ENCODE measurements at places on chromosomes 1 and 21.

DNA sequence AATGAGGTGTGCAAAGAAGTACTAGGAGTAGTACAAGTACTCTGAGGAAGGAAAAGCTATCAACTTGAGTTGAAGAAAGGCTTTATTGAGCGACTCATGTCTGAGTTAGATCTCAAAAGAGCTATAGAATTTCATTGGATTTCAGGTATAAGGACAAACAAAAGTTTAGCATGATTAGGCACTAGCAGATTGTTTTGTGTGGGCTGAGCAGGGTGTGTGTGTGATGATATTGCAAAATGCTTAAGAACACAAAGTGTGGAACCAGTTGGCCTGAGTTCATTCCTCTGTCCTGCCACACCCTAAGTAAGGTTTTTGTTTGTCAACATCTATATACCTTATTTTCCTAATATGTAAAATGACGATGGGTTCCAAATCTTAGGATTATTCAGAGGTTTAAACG lies 158.9 kb downstream of the KCNK2 start:
- no peak for DNase-seq

DNA sequence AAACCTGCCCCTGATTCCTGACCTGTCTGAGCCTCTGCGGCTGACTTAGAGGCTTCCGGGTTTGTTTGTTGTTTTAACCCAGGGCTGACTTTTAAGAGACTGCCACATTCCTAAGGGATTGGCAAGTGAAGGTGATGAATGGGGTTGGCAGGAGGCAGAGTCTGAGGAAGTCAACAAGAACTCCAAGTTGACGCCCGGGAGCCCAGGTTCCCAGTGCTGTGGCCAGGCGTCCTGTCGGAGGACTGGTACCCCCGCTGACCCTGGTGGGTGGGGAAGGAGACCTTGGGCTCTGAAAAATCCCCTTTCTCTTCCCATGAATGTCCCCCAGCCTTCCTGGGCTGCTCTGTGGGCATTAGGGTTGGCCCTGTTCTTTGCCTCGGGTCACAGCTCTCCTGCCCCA lies 19.7 kb upstream of the EPS8L3 start:
- no peak for DNase-seq

- no peak for DNase-seq
Measured at GRCh38 chr1:119516680-119517079, 9.7 kb downstream of the HSD3B1 start.

- no peak for DNase-seq
Measured at GRCh38 chr1:3440711-3441409, 13.6 kb upstream of the ARHGEF16 start.

DNA sequence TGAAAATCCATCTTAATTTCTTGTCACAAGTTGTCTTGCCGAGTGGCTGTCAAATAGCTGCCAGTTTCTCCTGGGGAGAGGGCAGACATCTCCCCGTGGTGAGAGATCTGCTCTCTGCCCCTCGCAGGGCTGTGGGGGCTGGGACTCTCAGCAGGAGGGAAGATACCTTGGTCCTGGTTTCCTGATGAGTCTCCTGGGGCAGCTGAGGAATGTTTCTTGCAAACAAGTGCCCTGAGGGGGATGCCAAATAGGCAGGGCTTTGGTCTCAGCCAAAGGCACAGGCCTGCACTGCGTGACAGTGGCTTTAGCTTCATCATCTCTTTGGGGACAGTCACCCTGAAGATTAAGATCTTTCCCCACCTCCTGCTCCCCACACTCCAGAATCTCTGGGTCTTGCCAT lies 40.9 kb downstream of the SYT6 start:
- no peak for DNase-seq

DNA sequence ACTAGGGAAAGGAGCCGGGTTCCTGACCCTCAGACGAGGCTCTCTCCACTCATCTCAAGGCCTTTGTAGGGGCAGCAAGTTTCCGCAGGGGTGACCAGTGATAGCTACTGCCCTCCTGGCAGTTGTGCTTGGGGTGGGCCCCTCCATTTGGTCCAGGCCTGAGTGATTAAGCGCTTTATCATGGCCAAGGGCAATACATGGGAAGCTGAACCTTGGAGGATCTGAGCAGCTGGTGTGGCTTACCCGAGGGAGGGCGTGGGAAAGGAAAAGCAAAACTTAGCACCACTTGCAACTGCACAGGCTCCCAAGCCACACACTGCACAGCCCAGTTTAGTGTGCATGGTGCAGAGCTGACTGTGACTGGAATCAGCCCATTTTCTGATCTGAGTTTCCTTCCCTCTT lies 47.8 kb downstream of the GADD45A start:
- no peak for DNase-seq

GRCh38 chr1:50251702-50252101 lies 143.0 kb downstream of the ELAVL4 start:
- DNase-seq: peak; percentile 39

DNA sequence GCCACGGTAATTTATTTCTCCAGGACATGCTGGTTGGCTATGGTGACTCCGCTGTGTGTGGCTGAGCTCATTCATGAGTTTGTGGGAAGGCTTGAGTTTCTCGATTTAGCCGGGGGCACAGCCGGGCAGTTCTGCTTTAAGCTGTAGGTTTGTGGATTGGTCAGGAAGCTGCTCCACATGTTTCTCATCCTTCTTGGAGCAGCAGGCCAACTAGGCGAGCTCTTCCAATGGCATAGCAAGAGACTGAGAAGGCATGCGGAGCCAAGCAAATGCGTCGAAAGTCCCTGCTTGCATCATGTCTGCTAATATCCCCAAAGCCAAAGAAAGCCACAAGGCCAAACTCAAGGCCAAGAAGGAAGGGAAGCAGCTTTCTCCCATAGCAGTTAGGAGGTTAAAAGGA lies 71.6 kb upstream of the GREM2 start:
- DNase-seq: no peak

DNA sequence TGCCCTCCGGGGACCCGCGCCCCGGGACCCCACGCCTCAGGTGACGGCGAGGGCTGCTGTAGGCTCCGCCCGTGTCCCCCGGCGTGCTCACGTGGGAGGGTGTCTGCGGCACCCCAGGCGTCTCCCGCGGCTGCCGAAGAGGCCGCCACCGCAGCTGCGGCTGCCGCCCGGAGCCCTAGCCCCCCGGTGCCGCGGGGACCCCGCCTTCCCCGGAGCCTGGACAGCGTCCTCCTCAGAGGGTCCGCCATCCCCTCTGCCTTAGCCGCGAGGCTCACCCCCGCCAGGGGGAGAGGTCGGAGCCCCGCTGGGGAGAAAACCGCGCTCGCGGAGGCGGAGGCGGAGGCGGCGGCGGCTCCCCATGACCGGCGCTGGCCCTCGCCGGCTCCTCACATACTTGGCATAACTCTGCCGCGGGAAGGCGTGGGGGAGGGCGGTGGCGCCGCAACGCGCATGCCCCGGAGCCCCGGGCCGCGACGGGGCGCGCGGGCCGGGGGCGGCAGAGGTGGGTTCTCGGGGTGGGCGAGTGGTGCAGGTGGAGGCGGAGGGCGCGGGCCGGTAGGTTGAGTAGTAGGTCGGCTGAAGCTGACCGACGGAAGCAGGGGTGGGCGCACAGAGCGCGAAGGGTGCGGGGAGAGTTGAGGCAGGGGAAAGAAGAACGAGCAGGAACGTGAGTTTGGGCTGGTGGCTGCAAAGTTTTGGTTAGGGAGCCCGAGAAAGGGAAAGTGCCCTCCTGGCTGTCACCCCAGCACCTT lies 700 bp upstream of the SYDE2 start:
- peak; percentile 72 for DNase-seq

DNA sequence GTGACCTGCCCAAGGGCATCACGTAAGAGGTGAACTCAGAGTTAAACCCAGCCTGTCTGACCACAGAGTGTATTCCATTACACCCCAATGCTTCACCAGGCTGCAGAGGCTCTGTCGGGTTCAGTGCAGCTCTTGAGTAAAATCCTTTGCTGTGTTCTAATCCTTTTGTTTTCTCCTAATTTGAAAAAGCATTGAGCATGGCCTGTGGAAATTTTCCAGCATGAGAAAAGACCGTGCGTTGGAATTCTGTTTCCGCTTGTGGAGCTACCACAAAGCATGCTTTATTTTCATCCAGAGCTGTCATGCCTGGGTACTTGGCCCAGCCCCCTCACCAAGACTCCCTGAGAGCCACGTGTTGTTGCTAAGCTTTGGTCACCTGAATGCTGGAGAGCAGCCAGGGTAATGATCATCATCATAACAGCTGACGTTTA lies 317.6 kb downstream of the PRDM2 start:
- DNase-seq: no peak

GRCh38 chr1:153342178-153342577 lies 6.5 kb downstream of the PGLYRP4 start:
- DNase-seq: no peak

DNA sequence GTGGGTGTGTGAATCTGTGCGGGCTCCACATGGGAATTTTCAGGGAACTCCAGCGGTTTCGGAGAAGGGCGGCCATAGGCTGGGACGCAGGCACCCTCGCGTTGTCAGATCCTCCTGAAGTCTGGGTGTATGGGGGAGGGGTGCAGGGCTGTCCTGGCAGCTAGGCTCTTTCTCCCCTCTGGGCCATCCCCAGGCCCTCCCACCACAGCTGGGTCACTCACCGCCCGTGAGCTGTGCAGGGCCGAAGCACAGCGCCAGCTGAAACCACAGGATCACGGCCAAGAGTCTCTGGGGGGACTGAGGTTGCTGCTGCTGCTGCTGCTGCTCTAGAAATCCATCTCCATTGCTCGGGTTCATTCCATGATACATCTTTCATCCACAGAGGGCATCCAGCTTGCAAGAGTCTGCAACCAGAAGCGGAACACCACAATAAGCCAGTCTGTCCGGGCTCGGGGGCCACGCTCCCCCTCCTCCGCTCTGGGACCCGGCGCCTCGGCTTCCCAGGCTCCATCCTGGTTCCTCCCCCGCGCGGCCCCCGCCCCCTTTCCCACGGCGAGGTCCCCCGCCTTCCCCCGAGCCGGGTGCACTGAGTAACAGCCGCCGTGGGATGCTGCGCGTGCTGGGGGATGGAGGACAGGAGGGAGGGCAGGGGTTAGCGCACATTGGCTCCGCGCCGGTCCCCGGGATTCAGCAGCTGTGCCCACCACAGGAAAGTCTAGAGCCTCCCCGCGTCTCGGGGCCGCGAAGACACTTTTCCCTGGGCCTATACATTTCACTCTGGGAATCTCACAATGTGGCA lies 720 bp downstream of the SUSD4 start:
- DNase-seq: no peak

GRCh38 chr1:86751923-86752322 lies 47.5 kb downstream of the SH3GLB1 start:
- DNase-seq: no peak

GRCh38 chr1:54995835-54996234 lies 2.9 kb upstream of the BSND start:
- no peak for DNase-seq

GRCh38 chr1:918843-919242 lies 4.9 kb upstream of the SAMD11 start:
- DNase-seq: no peak

DNA sequence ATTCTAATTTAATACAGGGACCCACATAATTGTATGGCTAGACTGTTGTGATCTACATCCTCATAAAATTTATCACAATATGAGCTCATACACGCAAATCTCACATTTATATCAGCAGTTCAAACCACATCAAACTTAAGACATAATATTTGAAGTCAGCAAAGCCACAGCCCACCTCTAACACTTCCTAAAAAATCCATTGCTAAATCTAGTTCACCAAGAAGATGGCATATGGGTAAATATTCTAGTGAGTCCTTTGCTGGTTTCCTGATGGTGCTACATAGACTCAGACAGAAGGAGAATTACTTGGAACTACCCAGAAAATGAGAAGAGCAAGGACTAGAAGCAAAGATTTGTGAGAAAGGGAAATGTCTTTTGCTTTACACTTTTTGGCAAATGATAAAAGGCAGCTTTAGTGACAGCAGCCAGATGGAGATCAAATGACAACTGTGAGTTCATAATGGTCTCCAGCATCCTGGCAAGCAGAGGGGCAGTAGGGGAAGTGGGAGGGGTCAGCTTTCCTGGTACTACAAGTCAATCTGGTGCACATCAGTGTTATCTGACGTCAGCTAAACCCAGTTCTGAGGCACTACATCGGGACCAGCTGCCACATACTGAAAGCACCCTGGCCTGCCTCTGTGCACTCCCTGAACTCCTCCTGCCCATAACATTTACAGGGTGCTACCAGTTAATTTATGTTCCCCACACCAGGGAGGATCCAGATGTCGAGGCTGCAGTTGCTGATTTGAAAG lies 10.6 kb upstream of the GADD45A start:
- DNase-seq: peak; percentile 51

DNA sequence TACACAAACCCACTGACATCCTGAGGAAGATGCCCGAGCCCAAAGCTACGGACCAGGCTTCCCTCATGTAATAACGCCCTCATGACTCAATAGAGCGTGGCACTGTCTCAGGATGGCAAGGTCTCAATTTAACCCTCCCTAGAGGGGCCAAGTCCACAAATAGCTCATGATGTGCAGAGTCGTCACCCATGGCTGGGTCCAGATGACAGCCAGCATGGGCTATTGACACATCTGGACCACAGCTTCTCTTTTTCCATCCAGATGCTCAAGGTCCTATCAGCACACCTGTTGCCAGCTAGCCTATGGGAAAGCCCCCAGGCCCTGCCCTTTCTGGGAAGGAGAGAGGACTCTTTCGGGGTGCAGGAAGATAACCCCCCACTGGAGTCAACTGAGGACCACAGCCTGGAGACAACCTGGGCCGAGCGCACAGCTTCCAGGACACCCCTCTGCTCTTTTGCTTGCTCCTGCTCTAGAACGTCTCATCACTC lies 2.8 kb downstream of the LAPTM5 start:
- DNase-seq: peak; percentile 87

- DNase-seq: no peak
Measured at GRCh38 chr1:111725192-111725591, 14.0 kb downstream of the INKA2 start.

DNA sequence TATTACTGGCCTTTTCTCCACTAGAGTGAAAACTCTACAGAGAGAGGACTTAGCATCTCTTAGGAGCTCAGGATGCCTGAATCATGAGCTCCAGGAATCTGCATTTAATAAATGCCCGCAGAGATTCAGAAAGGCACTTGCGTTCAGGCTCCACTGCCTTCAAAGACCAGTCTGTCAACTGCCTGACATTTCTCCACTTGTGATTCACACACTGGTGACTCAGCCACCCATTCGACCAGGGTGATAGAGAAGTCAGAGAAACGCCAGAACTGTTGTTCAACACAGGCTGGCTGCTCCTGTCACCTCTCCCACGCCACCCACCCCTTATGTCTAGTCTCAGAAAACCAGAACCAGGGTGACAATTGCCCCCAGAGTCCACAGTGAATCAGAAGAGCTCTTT lies 26.9 kb upstream of the LBR start:
- no peak for DNase-seq

GRCh38 chr1:19606817-19607642 lies 37.1 kb upstream of the NBL1 start:
- no peak for DNase-seq

- DNase-seq: no peak
Measured at GRCh38 chr1:218633238-218633988, 288.3 kb downstream of the TGFB2 start.

- peak; percentile 49 for DNase-seq
Measured at GRCh38 chr1:92975551-92976232, 14.4 kb upstream of the DIPK1A start.

DNA sequence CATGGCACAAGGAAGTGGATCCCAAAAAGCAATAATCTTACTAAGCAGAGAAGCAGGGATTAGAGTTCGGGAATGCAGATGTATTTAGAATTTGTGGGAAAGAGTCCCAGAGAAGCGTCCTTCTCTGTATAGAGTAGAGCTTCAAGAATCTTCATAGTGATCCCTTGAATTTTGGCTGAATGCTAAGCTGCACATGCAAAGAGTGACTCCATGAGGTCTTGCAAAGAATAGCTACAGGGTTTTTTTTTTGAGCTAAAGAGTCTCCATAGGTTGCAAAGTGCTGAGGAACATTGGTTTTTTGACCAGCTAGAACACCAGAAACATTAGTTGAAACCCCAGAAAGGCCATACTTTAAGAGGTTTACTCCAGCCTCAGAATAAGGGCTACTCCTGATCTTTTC lies 206.7 kb downstream of the CTH start:
- DNase-seq: no peak

Measured in KBM-7 (cell line).